ENCODE measurements at places on chromosomes 11 and 22.
A peak's percentile ranks its signal among the peaks of the same experiment; 100 is the strongest.

- peak; percentile 66 for DNase-seq
Measured at GRCh38 chr22:36286096-36286957, 33.4 kb downstream of the APOL1 start.

- DNase-seq: no peak
Measured at GRCh38 chr11:27411328-27411727, 48.3 kb upstream of the CCDC34 start.

GRCh38 chr11:78429660-78430059 is 12.0 kb upstream of the GAB2 start:
- DNase-seq: no peak

GRCh38 chr22:30985561-30986208 is 16.6 kb downstream of the TUG1 start:
- peak; percentile 57 for DNase-seq

Measured in COR-L47 (cell line).